T-helper 2 cell treated with Interferon-gamma antibody and Interleukin-4, amounts not matched to agents 5 μg/mL and 100 μg/mL, for 36 hours (primary cell): ENCODE measurements at places on chromosomes 12 and 14.

DNA sequence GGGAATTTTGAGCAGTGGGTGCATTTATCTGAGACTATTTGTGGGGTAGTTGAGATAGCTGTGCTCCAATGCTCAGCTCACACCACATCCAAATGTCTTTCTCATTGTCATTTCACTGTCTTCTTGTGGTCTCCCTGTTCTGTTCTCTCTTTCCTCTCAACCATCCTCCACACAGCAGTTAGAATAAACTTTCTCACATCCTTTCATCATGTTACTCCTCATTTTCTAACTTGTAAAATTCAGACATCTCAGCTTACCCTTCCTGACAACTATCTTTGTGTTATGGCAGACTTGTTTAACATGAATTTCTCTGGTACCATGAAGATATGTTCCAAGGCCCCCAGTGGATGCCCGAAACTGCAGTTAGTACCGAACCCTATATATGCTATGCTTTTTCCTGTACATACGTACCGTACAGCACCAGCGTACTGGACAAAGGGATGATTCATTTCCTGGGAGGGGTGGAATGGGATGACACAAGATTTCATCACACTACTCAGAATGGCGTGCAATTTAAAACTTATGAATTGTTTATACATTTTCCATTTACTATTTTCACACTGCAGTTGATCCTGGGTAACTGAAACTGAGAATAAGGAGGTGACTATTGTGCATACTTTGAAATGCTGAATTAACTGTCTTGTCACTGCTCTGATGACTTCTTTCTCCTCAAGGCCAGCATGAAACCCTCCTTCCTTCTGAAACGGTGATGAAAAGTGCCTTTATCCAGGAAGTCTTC, 177.1 kb upstream of the SLC38A2 start:
- peak; percentile 75 for DNase-seq

- DNase-seq = no peak
These were observed 230.1 kb upstream of the PLXNC1 start for GRCh38 chr12:93918262-93918661.

DNA sequence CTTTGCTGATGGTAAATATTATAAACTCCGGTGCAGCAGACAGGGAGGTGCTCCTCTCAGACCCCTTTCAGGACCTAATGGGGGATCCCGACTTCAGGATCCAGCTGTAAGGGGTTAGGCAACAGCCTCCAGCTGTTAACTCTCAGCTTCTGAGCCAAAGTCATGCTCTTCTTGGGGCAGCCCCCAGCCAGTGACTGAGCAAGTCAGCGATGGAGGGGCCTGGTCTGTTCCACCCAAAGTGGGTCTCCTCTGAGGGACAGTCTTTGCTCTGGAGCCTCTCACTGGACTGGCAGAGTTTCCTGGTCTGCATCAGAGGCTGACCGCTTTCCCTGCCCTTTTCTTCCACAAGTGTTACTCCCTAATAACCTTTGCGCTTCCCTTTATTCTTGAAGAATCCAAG, 184.2 kb upstream of the DIO3 start:
- DNase-seq = no peak

DNA sequence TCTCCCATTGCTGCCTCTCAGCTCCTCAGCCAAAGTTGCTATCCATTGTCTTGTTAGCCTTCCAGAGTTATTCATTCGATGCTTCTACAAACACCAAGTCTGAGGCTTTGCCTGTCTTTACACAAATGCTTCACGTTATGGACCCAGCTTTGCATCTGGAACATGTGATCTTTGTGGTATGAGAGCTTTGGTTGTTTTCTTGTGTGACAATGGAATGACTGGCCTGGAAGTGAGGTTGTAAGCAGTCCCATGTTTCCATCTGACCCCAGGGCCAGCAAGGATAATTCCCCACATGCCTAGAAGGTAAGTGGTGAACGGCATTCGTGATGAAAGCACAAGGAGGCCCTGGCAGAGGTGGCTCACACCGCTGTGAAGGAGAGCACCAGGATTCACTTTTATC, 866.7 kb upstream of the TMEM132C start:
- no peak for DNase-seq

DNA sequence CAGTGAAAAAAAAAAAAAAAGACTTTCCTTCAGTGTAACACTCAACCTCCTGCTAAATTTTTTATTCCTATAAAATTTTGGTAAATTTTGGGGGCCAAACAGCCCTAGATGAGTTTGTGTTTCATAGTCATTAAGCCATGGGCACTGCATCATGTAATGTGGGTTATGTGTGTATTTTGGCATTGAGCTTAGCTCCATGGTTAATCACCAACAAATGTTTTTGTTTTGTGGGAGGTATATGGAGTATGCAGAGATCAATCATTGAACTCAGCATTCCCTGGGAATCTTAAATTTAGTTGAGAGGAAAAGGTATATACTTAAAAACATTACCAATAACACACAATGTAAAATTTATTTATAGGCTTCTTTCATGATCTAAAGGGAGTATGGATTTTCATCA, 8.5 kb upstream of the ARMH4 start:
- DNase-seq = no peak

DNA sequence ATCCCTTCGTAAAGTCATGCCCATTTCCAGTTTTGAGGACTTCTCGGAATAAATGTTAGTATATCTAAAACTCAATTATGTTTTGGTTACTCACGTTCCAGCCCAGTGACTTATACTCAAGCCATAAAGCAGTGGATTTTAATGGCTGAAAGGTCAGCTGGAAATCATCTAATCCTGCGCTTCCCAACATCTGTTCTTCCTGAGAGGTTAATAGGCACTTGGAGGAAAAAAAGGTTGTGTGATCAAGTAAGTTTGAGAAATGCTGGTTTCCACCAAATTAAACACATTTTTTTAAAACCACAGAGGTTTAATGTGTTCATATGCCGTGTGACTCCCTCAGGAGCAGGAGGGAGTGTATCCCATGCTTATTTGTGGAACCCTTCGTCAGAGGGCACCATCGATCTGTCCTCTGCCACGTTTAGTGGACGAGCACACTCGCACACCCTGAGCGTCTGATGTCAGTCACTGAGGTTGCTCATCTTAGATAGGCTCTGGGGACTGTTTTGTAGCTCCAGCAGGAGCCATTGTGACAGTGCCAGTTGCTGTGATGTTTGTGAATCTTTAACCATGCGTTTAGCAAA, 41.4 kb downstream of the FBXL14 start:
- no peak for DNase-seq

GRCh38 chr12:115898670-115899069, 378.8 kb downstream of the MED13L start:
- DNase-seq = no peak

DNA sequence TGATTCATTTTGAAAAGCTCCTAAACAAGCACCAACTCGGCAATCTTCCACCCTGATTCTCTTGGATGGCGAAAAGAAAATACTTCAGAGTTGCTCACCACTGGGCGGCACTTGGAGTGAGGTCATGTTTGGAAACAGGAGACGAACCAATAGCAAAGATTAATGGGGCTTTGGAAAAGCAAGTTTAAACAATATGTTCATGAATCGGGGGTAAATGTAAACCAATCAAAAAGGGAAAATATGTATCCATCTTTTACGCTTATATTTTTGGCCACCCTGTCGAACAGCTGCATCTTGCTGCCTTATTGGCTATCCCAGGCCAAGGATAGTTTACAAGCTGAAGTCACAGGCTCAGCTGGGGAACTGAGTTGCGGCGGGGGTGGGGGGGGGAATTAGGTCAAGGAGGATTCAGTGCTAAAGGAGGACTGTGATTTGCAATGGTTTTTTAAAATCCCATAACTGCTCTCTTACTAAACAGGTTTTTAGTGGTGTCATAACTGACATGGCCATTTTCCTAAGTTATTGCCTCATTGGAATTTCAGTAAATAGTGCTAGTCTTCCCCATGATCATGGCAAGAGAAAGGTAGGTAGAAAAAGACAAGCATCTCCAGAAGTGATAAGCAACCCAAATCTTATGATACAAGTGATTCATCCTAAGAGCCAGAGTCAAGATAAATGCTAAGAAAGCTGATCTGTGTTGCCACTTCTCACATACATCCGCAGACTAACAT, 210.6 kb downstream of the PHLDA1 start:
- DNase-seq = no peak

DNA sequence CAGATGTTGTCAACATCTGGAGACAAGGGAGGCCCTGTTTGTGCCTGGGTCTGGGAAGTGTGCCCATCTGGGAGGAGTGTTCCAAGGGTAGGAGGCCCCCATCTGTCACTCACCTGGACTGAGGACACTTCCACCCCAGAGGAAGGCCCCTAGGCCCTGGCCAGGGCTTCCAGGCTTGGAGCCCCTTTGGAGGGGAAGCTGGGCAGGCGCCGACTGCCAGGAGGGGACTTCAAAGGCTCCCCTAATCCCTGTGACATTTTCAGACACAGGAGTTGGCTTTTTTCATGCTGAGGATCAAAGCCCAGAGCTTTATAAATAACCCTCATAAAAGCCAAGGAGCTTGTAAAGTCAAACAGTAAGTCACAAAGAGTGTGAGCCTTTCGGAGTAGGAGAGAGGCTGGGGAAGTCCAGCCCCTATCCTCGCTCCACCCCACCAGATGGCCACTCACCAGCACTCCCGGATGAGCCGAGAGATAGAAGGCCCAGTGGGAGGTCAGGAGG, 17.6 kb upstream of the FAM222A start:
- DNase-seq = no peak

DNA sequence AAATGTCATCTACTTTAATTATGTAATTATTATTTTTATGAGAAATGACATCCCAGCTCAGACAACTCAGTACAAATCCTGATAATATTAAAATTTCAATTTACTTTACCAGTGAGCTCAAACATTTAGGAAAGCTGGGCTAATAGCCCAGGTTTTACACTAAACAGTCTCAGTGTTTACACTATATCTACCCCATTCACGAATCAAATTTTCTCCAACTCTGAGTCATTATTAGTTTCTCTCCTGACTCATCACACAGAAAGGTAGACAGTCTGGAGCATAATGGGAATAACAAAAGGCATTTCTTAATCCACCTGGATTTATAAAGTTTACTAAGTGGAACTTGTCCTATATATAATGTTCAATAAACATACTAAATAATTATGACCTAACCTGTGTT, 5.7 kb downstream of the PAWR start:
- DNase-seq = no peak

GRCh38 chr14:74984236-74985027, 18.3 kb upstream of the EIF2B2 start:
- DNase-seq = no peak

- no peak for DNase-seq
These were observed 2.9 kb upstream of the SIX6 start for GRCh38 chr14:60506010-60506409.

DNA sequence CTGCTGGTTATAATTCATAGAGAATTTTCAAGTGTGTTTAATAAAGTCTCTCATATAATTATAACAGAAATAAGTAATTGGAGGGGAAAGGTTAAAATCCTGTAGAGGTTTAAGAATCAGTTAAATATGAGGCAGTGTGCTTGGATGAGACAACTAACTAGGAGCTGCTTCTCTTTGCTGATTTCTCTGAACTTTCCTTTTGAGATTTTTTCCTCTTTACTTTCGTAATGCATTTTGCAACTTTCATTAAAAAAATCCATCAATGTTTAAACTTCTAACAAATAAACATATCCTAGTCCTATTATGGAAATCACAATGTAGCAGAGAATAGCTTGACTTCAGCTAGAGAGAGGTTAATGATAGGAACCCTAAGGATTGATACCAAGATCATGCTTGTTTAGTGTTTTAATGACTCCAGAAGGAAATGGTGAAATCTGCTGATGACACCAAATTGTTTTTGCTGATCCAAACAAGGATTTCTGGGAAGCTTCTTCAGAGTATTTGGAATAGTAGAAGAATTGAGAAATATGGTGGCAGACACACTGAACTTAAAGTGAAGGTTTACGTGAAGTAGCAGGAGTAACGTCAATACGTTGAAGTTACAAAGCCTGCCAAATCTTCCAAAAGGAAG, 122.6 kb downstream of the RAD51B start:
- DNase-seq = no peak

DNA sequence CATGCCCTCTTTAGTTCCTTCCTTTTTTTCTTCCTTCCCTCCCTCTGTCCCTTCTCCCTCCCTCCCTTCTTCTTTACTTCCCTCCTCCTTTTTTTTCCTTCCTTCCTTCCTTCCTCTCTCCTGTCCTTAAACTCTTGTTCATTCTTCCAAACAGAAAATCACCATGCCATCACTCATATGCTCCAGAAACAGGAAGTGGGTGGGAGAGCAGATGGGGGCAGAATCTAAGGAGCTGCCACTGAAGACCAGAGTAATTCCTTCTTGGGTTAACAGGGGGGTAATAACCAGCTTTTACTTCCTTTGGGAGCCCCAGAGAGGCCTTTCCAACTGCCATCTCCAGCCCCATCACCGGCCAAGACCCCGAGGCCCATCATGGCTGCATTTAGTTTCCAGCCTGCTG, 51.2 kb downstream of the SVOP start:
- DNase-seq = no peak

GRCh38 chr12:116127859-116128258, 149.6 kb downstream of the MED13L start:
- DNase-seq = no peak

- DNase-seq = peak; percentile 59
These were observed 1.8 kb downstream of the MARCHF9 start for GRCh38 chr12:57756406-57757341.

- DNase-seq = no peak
These were observed 8.6 kb downstream of the RIMBP2 start for GRCh38 chr12:130707571-130707891.

DNA sequence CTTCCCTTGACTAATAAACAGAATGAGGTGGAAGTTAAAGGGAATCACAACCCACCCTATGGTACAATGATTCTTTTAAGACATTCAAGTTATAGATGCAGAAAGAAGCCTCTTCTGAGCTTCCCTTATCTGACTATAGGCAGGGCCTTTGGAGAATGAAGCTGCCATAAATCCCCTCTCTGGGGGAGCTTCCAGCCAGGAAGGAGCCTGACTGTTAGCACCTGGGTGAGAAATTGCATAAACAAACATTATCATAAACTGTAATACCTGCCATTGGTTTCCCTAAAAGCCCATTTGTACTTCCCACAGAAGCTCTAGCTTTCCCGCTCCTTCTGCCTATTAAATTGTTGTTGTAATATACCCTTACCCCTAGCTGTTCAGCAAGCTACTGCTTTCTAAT, 81.3 kb upstream of the RESF1 start:
- DNase-seq = no peak

GRCh38 chr12:42326541-42327226, 717 bp downstream of the PPHLN1 start:
- DNase-seq = no peak

DNA sequence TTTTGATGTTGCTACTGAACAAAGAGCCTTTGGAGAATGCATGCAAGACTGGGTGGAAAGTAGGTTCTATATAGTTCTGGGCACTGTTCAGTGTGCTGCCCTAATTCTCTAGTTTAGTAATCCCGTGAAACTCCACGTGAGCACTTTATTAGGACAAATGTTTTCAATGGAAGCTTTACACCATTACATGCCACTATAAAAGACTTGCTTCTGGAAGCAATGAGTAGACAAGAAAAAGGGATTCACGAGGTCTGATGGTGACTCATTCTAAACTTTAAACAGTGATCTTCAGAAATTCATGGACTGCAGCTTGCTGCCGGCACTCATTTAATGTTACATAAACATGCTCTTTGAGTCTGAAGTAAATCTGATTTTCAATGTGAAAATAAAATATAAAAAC, 22.3 kb downstream of the ATG14 start:
- no peak for DNase-seq

- DNase-seq = no peak
These were observed 1.2 kb downstream of the VSIG10 start for GRCh38 chr12:118102609-118103008.
